NCI-H187 treated with DMSO at 0.1 percent for 48 hours (cell line): ENCODE measurements at places on chromosomes 3 and 15.

GRCh38 chr3:187104933-187105332 lies 34.4 kb downstream of the RPL39L start:
- no peak for DNase-seq

GRCh38 chr3:188663839-188664238 lies 507.9 kb upstream of the TPRG1 start:
- no peak for DNase-seq

DNA sequence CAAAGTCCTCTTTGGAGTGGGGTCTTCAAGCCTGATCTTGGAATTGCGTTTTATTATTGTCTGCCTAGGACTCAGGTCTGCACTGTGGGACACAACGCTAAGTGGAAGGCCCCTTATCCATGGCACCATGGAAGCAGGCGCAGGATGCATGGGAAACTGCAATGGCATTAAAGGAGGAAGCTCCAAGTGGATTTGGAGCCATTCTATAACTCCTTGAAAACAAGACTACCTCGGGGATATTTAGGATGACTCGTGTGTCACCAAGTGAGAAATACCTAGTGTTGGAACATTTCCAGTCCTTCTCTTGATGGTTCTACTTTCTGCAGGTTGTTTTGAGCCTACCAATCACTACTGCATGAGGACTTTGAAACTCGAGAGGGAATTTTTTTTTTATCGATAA lies 126.6 kb upstream of the ZBED2 start:
- no peak for DNase-seq

DNA sequence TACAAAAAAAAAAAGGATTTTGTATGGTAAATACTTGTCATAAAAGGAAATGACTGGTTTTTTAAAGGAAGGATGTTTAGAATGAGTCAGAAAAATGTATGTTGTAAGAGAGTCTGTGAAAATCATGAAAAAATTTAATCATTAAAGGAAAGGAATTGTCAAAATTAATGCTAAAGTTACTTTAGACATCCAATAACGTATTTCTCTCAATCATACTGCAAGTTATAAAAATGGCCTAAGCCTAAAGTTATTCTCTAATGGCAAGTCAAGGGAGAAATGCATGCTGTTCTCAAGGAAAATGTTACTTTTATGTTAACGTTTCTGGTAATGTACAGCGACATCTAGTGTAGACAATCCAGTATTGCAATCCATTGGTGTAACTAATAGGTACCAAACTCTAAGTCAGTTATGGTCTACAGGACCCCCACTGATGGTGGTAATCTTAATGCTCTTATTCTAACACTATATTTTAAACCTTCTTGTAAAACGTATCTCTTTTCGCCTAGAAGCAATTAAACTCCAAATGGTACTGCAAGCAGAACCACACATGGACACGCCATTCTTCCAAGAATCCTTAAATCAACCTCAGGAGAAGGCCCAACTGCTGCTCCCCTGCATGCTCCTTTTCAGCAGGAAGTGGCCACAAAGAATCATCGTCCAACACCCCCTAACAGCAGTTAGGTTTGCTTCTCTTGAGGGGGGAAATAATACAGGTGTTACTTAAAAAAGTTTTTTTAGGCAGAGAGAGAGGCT lies 35.2 kb downstream of the NCEH1 start:
- DNase-seq, result no peak

- peak; percentile 32 for DNase-seq
These were observed 5.8 kb upstream of the TOPAZ1 start for GRCh38 chr3:44235604-44236484.

- no peak for DNase-seq
These were observed 43.0 kb downstream of the SPSB4 start for GRCh38 chr3:141093971-141094684.

- DNase-seq, result no peak
These were observed 51.7 kb downstream of the RASGRP1 start for GRCh38 chr15:38512901-38513300.

- DNase-seq, result no peak
These were observed 43.9 kb downstream of the NR1I2 start for GRCh38 chr3:119825820-119826219.

- no peak for DNase-seq
These were observed 143.5 kb downstream of the GAP43 start for GRCh38 chr3:115766587-115767482.

DNA sequence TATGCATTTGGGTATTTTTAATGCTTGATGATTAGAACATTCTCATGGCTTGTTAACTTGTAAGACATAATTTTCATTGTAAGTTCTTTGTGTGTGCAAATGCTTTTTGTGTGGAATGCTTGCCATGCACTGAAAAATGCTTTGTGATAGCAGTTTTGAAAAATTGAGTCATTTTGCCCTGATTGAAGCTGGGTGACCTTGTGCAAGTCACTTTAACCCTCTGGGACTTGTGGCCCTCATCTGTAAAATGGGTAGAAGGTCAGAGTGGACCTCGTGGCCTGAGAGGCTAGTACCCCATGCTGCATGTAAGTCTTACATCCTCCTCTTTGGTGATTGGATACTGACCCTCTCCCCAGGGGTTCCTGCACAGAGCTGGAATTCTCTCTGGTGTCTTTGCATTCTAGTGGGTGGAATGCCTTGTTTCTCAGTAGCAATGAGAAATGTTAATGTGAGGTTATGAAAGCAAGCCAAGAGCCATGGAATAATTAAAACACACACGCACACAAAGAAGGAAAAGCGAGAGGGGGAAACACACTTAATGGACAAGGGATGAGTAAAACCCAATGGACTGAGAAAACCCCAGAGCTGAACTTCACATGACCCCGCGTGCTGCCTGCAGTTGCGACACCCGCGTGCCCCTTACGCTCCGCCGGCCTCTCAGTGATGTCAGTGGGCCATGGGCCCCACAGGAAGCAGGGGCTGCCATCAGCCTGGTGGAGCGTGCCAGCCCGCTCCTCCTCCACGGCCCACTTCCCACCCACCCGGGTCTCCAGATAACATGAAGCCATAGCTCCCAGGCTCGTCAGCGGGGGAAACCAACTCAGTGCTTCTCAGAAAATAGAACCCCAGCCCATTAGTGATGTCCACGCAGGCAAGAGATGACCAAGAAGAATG lies 44.0 kb downstream of the SMAD3 start:
- no peak for DNase-seq

- no peak for DNase-seq
These were observed 39.0 kb downstream of the NSUN3 start for GRCh38 chr3:94101860-94102259.
